ENCODE measurements at places on chromosomes 11 and 22. TPM values are rescaled to one million over a fixed set of nuclear protein-coding genes. Genes with fewer than 3 reads are reported as not detected.

The TESMIN gene
- total RNA-seq, result 9.6 TPM

The OR51E2 gene
- total RNA-seq, result not detected

The TMA7B gene
- not detected for total RNA-seq

The DUSP8 gene
- total RNA-seq, result 0.56 TPM

The MAP6 gene
- total RNA-seq, result 0.37 TPM

The GTSE1 gene
- total RNA-seq, result 9.2 TPM

The POU2F3 gene
- total RNA-seq, result 0.49 TPM

The CCDC179 gene
- not detected for total RNA-seq

The GRIA4 gene
- not detected for total RNA-seq

The KCTD14 gene
- 7.1 TPM for total RNA-seq

The FERMT3 gene
- 0.14 TPM for total RNA-seq

The GLYATL1 gene
- total RNA-seq, result not detected

The SEPTIN3 gene
- total RNA-seq, result not detected

The CATSPER1 gene
- not detected for total RNA-seq

The MYBPC3 gene
- not detected for total RNA-seq

The TTC17 gene
- total RNA-seq, result 14.1 TPM

The GDPD4 gene
- not detected for total RNA-seq

The PYGM gene
- total RNA-seq, result 0.14 TPM

The CST6 gene
- 8.9 TPM for total RNA-seq

The APOBEC3B gene
- 1.3 TPM for total RNA-seq

The FGF4 gene
- not detected for total RNA-seq

The EHBP1L1 gene
- total RNA-seq, result 40.9 TPM

The MS4A6E gene
- not detected for total RNA-seq

The CHADL gene
- 3.9 TPM for total RNA-seq

The AQP11 gene
- not detected for total RNA-seq

The KDM4D gene
- 1.3 TPM for total RNA-seq

The OR8H1 gene
- total RNA-seq, result not detected

All from airway epithelial cell (primary cell).